ENCODE measurements at places on chromosomes 1 and 21. TPM values are rescaled to one million over a fixed set of nuclear protein-coding genes. Genes with fewer than 3 reads are reported as not detected.

GRCh38 chr21:28496517-28496916, 496.2 kb downstream of the LTN1 start:
- no peak for DNase-seq

FALEC gene
- not detected for total RNA-seq

DNA sequence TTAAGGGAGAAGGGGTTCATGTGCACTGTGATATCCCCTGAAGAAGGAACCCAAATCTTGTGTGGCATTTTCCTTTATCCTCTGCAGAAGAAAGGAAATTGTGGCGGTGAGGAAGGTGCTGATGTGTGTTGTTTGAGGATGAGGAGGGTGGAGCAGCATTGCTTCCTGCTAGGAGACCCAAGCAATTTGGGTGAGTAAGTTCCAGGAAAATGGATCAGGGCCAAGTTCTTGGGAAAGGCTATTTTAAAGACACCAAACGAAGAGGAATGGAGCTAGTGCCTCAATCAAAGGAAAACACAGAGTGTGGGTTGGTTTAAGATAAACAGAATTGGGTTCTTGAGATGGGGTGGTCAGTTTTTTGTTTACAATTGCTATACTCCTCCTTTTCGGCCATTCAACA, 86.7 kb upstream of the MARK1 start:
- DNase-seq: peak; percentile 10

OR10R2 gene
- not detected for total RNA-seq

DNA sequence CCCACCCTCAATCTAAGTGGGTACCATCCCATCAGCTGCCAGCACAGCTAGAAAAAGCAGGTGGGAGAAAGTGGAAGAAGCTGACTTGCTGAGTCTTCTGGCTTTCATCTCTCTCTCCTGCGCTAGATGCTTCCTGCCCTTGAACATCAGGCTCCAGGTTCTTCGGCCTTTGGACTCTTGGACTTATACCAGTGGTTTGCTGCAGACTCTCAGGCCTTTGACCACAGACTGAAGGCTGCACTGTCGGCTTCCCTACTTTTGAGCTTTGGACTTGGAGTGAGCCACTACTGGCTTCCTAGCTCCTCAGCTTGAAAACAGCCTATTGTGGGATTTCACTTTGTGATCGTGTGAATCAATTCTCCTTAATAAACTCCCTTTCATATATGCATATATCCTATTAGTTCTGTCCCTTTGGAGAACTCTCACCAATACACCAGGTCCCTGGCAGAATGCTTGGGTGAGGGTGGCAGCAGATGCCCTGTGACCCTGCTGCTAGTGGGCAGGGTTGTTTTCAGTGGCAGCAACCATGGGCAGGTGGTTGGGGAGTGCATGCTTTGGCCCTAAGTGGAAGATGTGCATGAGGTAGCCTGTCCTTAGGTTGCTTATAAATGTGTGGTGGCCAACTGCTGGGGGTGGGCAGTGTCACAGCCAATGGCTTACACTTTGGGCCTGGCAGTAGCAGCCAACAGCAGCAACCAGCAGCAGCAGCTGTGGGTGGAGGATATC, 10.8 kb upstream of the ADAM30 start:
- no peak for DNase-seq

- DNase-seq: no peak
Measured at GRCh38 chr1:78716186-78716585, 66.6 kb downstream of the IFI44 start.

DIO1 gene
- not detected for total RNA-seq

GRCh38 chr1:19628879-19629278, 15.2 kb upstream of the NBL1 start:
- DNase-seq: no peak

FBXO2 gene
- total RNA-seq: 2.3 TPM

DNA sequence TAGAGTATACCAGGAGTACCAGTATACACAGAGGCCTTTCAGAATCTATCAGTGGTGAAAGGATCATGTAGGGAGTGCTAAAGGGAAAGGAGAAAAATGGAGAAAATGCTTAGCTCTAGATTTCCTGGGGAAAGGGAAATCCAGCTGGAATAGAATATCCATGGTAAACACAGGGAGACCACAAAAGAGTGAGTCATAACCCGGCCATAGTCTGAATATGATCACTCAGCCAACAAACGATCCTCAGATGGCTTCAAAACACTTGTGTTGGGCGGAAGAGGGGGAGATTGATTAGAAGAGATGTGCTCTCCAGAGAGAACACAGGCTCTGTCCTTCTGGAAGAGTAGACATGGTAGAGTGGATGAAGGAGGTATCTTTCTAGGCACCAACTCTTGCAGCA, 180.6 kb downstream of the PAPPA2 start:
- peak; percentile 59 for DNase-seq

DNA sequence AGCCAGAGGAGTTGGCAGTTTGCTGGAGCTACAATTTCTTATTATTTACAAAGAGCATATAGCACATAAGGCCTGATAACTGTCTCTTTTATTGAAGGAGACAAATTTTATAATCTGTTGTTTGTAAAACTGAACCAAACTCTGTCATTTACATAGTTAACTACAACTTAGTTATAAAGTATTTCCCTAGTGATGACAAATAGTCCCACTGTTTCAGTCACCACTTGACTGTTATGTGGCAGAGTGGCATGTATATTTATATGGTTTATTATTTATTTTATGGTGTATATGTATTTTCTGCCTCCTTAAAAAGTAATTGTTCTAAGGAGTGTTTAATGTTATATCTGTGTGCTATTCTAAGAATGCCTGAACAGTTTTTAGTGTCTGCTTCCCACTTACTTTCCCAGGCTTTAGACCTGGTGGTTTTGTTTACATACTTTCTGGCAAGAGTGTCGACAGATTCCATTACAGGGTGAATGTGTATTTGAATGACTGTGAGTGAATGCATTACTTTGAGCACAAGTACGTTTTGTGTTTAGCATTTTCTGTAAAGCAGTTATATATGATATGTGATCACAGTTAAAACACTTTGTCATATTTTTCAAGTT, 10.0 kb downstream of the TSEN15 start:
- DNase-seq: peak; percentile 83

DNA sequence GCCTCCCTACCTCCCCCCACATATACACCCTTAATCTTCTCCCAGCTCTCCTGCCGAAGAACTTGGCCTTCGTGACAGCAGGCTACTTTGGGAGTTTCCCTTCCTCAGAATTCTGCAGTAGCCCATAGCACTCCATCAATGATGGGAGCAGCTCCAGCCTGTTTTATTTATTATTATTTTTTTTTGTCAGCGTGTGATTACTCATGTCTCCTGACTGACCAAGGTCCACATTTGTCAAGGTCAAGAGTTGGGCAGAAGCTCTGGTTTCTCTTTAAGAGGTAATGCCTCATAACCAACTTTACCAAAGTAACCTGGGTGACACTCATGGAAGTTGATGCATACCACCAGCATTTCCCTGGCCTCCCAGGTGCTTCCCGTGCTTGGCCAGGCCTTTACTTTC, 125.4 kb downstream of the ZZZ3 start:
- no peak for DNase-seq

DNA sequence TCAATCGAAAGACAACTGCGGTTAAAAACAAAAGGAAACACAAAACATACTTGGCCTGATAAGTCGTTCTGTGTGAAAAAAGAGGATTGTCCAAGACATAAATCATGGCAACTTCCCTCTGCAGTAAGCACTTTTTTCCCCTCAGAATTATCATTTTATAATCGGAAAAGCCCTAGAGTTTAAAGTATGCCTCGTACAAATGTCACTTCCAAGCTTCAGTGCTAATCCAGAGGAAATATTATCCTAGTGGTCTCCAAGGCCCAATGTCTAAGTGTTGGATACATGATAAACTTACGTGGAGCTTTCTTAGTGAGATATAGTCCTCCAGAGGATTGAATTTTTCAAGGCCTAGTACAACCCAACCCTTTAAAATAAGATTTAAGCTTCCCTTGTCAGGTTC, 11.2 kb upstream of the NTMT2 start:
- DNase-seq: no peak

NPHS2 gene
- not detected for total RNA-seq

- DNase-seq: no peak
Measured at GRCh38 chr1:21935393-21935804, 1.7 kb downstream of the HSPG2 start.

DNA sequence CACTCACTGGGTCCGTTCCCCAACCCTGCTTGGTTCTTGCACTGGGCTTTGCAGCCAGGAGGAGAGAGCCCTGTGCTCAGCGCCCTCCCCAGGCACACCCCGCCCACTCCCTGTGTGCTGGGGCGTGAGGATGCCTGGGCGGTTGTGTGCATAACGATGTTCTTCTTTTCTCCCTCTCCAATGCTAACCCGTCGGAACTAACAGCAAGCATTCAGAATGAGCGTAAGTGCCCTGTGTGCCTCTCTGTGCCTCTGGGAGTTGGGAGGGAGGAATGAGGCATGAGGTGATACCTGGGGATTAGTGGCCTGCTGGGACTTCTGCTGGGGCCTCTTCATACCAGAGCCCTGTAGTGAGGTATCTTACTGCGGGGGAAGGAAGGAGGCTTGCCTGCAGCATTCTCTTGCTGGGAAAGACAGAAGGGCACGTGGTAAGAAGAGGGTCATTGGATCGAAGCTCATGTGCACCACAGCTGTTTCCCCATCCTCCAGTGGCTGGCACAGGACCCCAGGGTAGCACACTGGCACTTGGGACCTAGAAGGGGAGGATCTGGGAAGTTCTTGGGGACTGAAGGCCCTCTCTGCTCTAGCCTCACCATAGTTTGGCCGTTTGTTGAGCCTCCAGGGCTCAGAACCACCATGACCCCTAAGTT, 79.8 kb downstream of the NFASC start:
- DNase-seq: no peak

JUN gene
- 29.4 TPM for total RNA-seq

WNT2B gene
- total RNA-seq: 0.37 TPM

DNA sequence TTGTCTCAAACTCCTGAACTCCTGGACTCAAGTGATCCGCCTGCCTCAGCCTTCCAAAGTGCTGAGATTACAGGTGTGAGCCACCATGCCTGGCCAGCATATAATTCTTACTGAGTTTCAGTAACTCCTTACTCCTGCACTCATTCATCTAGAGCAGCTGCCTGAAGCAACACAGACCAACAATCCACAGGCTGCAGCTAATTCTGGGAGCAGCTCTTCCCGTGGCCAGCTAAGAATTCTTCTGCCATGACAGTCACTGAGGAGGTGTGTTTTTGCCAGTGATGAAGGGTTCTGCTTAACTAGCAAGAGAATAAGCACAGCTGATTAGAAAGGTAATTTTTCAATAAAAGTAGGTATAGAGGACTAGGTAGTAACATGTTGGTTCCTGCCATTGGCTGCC, 5.4 kb downstream of the VTCN1 start:
- no peak for DNase-seq

TP73 gene
- total RNA-seq: 2.0 TPM

DIRAS3 gene
- 0.06 TPM for total RNA-seq

CELA2B gene
- not detected for total RNA-seq

DNA sequence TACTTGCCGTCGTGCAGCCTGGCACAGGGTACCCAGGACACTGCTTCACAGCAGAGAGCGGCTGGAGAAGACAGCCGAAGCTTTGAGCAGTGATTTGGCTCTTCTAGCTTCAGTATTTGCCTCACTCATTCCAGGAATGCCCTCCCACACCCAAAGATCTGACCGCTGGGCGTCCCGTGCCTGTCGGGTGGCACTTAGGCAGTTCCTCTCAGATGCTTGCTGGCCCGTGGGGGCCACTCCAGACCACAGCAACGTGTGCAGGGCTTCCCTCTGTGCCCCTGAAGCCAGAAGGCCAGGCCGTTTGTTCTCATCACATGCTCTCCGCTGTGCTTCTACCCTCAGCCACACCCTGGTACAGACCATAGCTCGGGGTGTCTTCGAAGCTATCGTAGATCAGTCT, 17.0 kb downstream of the RRP1B start:
- no peak for DNase-seq

- DNase-seq: no peak
Measured at GRCh38 chr1:92043621-92044020, 13.8 kb downstream of the EPHX4 start.

NTMT2 gene
- not detected for total RNA-seq

GRCh38 chr1:227885648-227886502, 61.9 kb downstream of the WNT9A start:
- peak; percentile 43 for DNase-seq

GRCh38 chr1:44536357-44537209, 131.5 kb downstream of the RNF220 start:
- no peak for DNase-seq

DNA sequence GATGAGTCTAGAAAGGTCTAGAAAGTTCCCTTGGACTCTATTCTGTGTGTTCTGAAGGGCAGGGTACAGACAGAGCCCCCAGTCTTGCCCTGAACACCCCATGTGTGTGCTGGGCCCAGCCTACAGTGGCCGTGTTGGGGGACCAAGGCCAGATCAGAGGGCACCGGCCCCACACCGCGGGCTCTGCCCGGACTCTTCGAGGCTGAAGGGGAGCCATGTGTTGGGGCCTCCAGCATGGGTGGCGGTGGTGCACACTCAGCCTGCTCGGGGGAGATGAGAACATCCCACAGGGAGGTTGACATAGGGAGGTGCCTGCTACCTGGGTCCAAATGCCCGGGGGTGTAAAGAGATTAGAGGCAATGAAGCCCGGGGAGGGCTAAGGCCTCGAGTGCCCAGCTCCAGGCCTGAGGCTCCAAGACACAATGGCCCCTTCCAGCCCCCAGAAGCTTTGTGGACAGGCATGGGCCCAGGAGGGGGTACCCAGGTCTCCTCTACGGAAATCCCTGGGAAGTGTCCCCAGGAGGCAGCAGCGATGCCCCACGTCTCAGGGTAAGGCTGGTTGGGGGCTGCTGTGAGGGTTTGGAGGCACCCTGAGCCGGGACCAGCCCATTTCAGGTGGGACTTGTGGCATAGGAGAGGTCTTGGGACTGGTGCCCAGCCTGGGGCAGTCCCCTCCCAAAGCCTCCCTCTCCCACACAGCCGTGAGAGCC, 12.1 kb downstream of the ARHGEF16 start:
- no peak for DNase-seq

- DNase-seq: no peak
Measured at GRCh38 chr1:213871179-213871578, 116.6 kb upstream of the PROX1 start.

GRCh38 chr1:93296555-93297154, 49.1 kb upstream of the DR1 start:
- no peak for DNase-seq

- DNase-seq: no peak
Measured at GRCh38 chr1:51290489-51290847, 39.9 kb downstream of the TTC39A start.

SH3BGR gene
- total RNA-seq: 12.8 TPM

DNA sequence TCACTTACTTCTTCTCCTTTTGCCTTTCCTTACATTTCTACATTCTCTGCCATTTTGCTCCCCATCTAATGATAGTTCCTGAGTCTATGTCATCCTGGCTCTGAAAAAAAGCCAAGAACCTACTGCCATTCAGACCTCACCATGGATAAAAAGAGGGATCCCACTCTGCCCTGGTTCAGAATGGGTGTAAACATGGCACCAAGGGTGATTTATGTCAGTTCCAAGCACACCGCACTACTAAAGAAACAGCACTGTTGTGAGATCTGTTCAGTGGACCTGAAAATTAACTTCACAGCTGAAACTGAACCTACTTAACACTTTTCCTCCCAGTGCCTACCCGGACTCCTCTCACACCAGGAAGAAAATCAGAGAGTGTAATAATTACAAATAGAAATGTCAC, 72.3 kb upstream of the NTPCR start:
- DNase-seq: no peak

GRCh38 chr1:25740071-25740470, 59.9 kb upstream of the SELENON start:
- no peak for DNase-seq

Data from H4 (cell line).